ENCODE measurements at places on chromosomes 3 and 15.

DNA sequence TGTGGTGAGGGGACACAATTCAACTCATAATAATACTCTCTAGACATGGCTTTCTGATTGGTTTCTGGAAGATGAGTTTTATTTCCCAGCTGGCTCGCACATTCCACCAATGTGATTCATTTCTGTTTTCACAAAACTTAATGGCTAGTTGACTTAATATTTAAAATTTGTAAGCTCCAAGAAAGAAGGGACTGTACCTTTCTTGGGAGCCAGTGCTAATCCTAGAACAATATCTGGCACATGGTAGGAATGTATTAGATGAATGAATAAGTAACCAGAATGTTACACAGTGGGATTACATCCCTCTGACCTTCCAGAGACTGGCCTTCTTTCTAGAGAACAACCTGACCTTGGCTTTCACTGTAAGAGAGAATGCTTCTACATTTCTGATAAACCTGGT, 262.8 kb downstream of the RORA start:
- peak; percentile 82 for DNase-seq

DNA sequence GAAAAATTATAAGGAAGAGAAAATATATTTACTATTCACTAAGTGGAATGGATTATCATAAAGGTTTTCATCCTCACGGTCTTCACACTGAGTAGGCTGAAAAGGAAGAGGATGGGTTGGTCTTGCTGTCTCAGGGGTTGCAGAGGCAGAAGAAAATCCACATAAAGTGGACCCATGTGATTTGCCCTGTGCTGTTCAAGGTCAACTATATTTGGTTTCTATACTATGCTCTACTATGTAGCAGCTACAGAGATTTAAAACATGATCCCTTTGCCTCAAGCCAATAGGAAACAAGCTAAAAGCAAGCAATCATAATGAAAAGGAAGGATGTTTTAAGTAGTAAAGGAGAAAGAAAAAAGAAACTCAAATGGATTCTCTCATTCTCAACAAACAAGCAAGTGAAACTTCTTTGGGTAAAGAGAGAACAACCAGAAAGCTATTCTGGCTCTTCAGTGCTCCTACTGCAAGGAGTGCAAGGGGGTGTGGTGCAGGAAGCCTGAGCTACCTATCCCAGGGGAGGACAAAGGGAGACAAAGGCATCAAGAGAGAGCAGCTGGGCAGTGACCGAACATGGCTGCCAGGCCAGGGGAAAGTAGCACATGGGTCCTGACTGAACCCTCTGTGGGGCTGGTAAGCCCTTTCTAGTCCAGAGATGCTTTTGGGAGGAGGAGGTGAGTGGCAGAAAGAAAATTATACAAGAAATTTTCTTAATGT, 35.9 kb downstream of the SFMBT1 start:
- no peak for DNase-seq

GRCh38 chr3:37471425-37471824, 297.0 kb upstream of the LRRFIP2 start:
- DNase-seq: no peak

DNA sequence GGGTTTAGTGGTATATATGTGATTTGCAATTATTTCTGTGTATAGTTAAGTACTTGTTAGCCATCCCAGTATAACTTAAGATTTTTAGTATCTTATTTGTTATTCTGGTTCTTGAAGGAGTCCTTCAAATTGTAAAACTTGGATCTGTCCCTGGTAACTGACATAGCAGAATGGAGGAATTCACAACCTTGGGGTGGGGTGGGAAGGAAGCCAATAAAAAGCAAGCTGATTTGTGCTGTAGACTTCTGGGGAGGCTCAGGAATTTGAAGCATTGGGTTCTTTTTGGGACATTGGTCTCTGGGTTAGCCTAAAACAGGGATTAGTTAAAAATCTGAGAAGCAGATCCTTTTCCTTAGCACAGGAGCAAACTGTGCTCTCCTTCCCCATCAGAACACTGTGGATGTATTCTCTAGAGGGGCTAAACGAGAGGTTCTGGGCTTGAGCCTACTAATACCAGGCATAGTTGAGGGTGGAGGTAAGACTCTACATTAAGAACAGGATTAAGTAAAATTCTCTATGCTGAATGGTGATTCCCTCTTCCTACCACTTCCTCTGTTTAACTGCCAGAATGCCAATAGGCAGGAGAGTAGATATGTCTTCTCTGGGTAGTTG, 42.2 kb downstream of the GMPS start:
- DNase-seq: peak; percentile 74

GRCh38 chr15:57789225-57789624, 82.7 kb downstream of the POLR2M start:
- DNase-seq: no peak

DNA sequence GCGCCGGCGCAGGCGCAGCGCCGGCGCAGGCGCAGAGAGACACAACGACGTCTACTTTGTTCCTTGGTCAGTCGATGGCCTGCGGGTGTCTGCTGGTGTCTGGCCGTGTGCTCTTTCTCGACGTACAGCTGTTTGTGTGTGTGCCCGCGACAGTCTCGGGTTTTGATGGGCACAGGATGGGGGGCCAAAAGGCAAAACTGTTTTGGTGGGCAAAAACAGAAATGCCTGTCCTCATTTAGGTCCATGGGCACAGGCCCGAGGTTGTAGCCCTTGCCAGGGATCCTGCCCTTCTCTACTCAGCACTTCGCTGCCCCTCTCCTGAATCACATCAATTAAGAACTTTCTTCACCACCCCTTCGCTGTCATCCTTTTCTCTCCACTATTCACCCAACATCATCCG, 184.8 kb upstream of the CHL1 start:
- DNase-seq: no peak

GRCh38 chr3:188037965-188038581, 115.9 kb upstream of the LPP start:
- DNase-seq: peak; percentile 61

- DNase-seq: peak; percentile 63
Measured at GRCh38 chr3:16871915-16872842, 12.6 kb upstream of the PLCL2 start.

Data from fibroblast of skin of back (primary cell).